PC-9 (cell line): ENCODE measurements at places on chromosomes 3 and 15.
A peak's percentile ranks its signal among the peaks of the same experiment; 100 is the strongest.

GRCh38 chr15:88989578-88989977 lies 76.4 kb upstream of the MFGE8 start:
- no peak overlapping the region for H3K27ac ChIP-seq
- no peak overlapping the region for H3K4me3 ChIP-seq
- no peaks in the 10 kb centered on the region for H3K36me3 ChIP-seq
- no peaks in the 10 kb centered on the region for H3K27me3 ChIP-seq

DNA sequence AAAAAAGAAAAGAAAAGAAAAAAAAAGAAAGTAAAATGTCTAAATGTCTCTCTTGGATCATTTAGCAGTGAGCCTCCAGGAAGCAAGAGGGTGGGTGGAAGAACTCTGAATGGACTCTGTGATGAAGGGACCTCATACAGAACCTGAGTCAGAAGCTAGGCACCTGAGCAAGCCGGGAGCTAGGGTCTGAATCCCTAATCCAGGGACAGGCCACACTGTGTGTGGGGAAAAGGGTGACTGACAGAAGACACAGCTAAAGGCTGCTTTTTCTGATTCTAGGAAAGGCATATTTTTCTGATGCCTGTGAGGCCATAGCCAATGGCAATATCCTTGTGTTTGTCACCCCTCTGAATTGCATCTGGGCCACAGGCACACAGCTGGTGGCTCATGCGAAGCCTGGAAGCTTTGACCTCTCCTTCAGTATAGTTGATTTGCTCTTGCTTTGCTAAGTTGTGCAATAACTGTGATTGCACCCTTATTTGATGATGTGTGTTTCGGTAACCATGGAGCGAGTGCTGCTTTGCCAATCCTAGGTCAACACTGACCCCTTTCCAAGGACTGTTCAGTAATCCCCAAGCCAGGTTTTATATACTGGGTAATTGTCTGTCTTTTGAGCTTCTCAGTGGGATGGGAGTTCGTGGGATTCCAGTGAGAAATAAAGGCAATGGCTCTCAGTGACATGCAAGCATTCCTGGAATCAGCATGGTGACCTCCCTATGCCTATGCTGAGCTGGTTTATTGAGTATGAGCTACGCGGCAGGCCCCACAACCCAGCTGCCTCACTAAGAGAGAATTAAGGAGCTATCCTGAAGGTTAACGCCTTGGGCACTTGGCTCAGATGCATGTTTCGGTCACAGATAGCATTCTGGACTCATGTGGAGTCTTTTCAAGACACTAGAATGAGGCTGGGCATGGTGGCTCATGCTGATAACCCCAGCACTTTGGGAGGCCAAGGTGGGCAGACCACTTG lies 49.0 kb upstream of the OSBPL11 start:
- no peak overlapping the region for H3K27ac ChIP-seq
- no peaks in the 10 kb centered on the region for H3K36me3 ChIP-seq
- H3K27me3 ChIP-seq: no peaks in the 10 kb centered on the region

DNA sequence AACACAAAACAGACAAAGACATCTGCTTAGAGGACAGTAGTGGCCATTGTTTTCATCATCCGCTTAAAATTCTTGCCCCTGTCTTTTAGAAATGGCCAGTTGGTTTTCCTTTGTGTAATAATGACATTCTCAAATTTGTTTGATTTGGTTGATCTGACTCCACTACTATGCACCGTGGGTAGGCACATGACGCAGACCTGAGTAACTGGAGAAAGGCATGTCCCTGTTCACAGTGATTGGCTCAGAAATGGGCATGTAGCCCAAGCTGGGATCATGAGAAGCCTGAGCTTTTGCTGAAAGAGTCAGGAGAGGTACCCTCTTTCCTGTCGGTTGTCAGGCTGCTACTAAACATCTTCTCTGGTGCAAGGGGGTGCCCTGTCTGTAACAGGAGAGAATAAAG lies 36.6 kb upstream of the MAGI1 start:
- no peaks in the 10 kb centered on the region for H3K4me1 ChIP-seq
- no peak overlapping the region for H3K4me3 ChIP-seq
- no peak for DNase-seq
- H3K36me3 ChIP-seq: no peaks in the 10 kb centered on the region
- no peak overlapping the region for H3K27ac ChIP-seq

GRCh38 chr15:83057696-83058376 lies 9.2 kb downstream of the BTBD1 start:
- H3K4me3 ChIP-seq: no peak overlapping the region
- no peaks in the 10 kb centered on the region for H3K27me3 ChIP-seq
- no peaks in the 10 kb centered on the region for H3K4me1 ChIP-seq
- 0 out of 2 replicates have a peak, but pooled peaks cover 25% of the 10 kb centered on the region for H3K36me3 ChIP-seq

- no peak for DNase-seq
- no peaks in the 10 kb centered on the region for H3K27me3 ChIP-seq
- no peak overlapping the region for H3K27ac ChIP-seq
- H3K4me3 ChIP-seq: no peak overlapping the region
These were observed 34.2 kb downstream of the GABRA5 start for GRCh38 chr15:26901041-26901440.

DNA sequence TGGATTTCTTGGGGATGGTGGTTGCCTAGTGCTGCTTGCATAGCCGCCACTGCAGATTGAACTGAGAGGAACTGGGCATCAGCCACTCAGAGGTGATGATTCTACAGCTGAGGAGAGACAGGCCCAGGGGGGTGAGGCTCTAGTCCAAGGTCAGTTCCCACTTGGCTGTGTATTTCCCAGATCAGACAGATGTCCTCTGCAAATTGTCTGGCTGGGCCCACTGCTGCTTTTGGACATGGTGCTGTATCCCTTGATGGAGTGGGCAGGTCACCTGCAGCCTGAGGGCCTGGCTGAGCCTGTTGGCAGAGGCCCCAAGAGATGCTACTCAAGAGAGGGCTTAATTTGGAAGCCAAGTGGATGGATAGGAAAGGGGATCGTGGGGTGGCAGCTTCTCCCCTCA lies 124.5 kb upstream of the CTDSPL start:
- DNase-seq: no peak
- no peaks in the 10 kb centered on the region for H3K4me1 ChIP-seq
- H3K36me3 ChIP-seq: no peaks in the 10 kb centered on the region
- H3K27me3 ChIP-seq: peaks cover 97% of the 10 kb centered on the region
- no peak overlapping the region for H3K27ac ChIP-seq

DNA sequence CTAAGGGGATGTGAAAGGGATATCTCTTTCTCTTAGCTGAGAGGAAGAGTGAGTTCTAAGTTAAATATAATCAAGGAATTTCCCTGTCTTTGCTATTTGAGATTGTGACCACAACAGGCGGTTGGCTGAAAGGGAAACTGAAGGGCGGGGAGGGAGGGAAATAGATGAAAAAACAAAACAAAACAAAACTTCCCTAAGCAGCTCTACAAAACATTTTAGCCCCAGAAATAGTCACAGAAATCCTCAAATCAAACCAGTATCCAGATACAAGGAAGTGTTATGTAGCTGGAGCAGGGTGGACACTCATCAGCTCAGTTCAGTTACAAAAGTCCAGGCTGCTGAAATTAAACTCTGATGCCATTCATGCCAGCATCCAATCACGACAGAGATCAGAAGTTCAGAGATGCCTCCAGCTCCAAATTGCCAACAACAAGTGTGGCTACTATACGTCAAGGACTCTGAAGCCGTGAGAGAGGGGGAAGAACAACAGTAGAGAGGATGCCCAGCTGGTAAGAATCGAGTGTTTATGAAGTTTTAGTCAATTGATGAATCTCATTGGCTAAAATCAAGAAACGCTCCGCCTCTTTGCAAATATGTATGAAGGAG lies 319 bp upstream of the TP63 start:
- H3K4me1 ChIP-seq: no peaks in the 10 kb centered on the region
- no peak overlapping the region for H3K4me3 ChIP-seq
- H3K27ac ChIP-seq: no peak overlapping the region
- DNase-seq: no peak

- DNase-seq: no peak
- H3K4me3 ChIP-seq: no peak overlapping the region
- peaks cover 4% of the 10 kb centered on the region; the same call in 1 of the 2 replicates for H3K4me1 ChIP-seq
- no peak overlapping the region for H3K27ac ChIP-seq
- no peaks in the 10 kb centered on the region for H3K36me3 ChIP-seq
- no peaks in the 10 kb centered on the region for H3K27me3 ChIP-seq
These were observed 835.4 kb upstream of the NR2F2 start for GRCh38 chr15:95494971-95495541.

DNA sequence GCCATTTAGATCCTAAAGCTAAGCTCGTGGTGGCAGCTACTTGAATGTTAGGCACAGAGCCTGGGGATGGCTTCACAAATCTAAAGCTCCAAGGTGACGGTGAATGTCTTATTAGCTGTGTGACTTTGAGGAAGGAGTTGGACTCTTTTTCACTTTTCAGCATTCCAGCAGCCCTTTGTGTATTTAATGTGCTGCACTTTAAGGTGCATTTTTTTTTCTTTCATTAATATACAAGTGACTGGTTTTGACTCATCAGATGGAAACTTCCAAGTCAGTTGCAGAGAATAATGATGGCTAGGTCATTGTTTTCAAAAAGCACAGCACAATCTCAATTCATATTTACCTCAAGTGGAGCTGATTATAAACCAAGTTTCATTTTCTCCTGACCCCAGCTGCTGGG lies 55.8 kb downstream of the TMED3 start:
- H3K27me3 ChIP-seq: no peaks in the 10 kb centered on the region
- no peaks in the 10 kb centered on the region for H3K4me1 ChIP-seq
- H3K27ac ChIP-seq: no peak overlapping the region
- peak; percentile 55 for DNase-seq
- no peaks in the 10 kb centered on the region for H3K36me3 ChIP-seq
- no peak overlapping the region for H3K4me3 ChIP-seq

- no peak for DNase-seq
- H3K4me1 ChIP-seq: peaks cover 66% of the 10 kb centered on the region
- no peak overlapping the region for H3K4me3 ChIP-seq
- H3K27me3 ChIP-seq: no peaks in the 10 kb centered on the region
- H3K36me3 ChIP-seq: no peaks in the 10 kb centered on the region
These were observed 13.9 kb downstream of the FILIP1L start for GRCh38 chr3:100100425-100100824.

DNA sequence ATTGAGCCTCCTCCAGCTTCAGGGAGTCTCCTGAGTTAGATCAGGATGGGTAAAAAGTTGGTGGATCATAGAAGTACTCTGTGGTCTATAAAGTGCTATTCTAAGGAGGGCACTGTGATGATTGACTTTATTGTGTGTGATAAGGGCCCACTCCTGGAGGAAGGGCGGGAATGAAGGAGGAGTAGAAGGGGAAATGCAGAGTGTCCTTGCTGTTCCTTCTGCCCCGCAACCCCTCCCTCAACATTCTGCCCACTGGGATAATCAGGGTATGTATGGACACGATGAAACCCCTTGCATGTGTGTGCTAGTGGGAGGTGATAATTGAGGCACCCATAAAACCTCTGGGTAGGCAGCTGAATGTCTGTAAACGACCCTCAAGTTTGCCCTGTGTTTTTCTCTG lies 66.2 kb downstream of the CLDN11 start:
- no peak overlapping the region for H3K4me3 ChIP-seq
- H3K36me3 ChIP-seq: no peaks in the 10 kb centered on the region
- no peak for DNase-seq
- H3K27me3 ChIP-seq: no peaks in the 10 kb centered on the region
- no peak overlapping the region for H3K27ac ChIP-seq

DNA sequence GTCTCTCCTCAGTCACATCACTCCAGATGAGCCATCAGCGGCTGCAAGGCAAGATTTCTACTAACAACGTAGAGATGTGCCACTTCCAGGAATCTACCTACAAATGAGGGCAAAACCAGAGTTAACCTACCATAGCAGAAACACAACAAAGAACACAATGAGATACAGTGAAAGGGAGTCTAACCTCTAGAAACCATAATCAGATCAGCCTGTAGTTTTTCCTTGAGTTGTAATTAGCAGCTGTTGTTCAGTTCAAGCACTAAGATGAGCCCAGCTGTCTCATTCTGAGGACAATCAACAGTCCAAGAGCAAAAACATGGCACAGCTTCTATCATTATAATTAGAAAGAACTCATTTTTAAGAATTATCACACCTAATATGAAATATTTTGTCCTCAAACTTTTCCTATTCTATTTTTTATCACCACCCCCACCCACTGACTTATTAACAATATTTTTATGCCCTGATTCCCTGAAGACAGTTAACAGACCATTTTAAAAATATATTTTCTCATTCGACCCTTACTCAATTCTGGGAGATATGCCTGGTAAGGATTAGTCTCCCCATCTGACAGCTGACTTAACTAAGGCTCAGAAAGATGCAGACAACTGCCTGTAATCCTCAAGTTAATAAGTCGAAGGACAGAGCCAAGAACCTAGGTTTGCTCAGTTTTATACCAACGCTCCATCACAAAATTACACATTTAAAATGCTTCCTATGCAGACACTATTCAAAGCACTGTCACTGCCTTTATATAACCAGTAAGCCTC lies 50.1 kb downstream of the MAGI1 start:
- H3K36me3 ChIP-seq: no peaks in the 10 kb centered on the region
- DNase-seq: no peak
- no peaks in the 10 kb centered on the region for H3K27me3 ChIP-seq
- no peaks in the 10 kb centered on the region for H3K4me1 ChIP-seq
- no peak overlapping the region for H3K27ac ChIP-seq

DNA sequence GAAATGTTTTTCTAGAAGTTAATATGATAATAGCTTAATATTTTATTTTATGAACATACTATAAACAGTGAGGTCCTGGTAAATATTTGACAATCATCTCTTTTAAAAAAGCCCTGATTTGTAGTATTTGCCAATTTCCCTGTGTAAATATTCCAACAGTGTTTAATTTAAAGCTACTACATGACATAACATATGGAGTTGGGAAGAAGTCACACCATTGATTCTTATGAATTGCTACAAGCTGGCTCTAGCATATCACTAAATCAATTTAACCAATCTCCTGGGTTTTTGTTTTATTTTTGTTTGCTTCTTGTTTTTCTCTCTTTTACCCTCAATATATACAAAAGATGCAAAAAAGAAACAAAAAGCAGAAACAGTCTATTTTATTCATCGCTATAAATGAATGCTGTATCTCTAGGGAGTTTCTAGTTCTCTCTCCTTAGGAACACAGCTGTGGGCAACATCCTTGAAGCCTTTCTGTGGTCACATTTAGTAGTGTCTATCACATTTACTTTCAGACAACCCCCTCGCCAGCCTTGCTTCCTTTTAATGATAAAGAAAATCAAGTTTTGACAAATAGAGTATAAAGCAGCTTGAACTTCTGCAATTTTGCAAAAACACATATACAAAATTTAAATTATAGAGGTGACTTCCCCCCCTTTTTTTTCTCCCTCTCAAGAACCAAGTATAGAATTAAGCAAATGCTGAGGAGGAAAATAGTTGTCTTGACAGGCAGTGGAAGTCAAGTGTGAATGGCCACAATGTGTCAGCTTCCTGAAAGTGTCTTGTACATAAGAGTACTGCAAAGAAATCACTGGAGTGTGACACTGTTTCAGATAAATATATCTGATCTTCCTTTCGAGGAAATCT lies 21.4 kb downstream of the CCR1 start:
- no peak for DNase-seq
- H3K4me3 ChIP-seq: no peak overlapping the region
- H3K4me1 ChIP-seq: no peaks in the 10 kb centered on the region
- H3K36me3 ChIP-seq: peaks cover 12% of the 10 kb centered on the region

DNA sequence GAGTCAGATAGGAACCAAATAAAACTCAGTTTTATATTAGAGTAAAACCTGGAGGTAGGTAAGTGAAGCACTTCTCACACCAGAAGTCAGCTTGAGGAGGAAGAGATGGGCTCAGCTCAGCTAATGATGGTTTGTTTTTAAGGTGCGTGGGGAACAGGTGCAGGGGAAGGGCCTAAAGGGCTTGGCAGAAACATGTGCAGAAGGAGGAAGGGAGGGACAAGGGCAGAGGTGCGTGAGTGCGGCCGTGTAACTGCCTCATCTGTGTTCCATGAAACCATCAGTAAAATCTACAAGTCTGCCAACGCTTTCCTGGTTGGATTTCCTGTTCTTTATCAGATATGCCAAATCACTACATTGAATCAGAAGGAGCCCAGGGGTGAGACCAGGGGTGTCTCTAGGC lies 19.9 kb downstream of the FYCO1 start:
- H3K27ac ChIP-seq: no peak overlapping the region
- no peak overlapping the region for H3K4me3 ChIP-seq
- H3K36me3 ChIP-seq: peaks cover 23% of the 10 kb centered on the region; the same call in 1 of the 2 replicates
- DNase-seq: no peak
- H3K27me3 ChIP-seq: no peaks in the 10 kb centered on the region
